ENCODE measurements at places on chromosomes 11 and 22. TPM values are rescaled to one million over a fixed set of nuclear protein-coding genes. Genes with fewer than 3 reads are reported as not detected.
A peak's percentile ranks its signal among the peaks of the same experiment; 100 is the strongest.

GRCh38 chr11:47976931-47977330 is 3.4 kb upstream of the PTPRJ start:
- no peak for DNase-seq

DNA sequence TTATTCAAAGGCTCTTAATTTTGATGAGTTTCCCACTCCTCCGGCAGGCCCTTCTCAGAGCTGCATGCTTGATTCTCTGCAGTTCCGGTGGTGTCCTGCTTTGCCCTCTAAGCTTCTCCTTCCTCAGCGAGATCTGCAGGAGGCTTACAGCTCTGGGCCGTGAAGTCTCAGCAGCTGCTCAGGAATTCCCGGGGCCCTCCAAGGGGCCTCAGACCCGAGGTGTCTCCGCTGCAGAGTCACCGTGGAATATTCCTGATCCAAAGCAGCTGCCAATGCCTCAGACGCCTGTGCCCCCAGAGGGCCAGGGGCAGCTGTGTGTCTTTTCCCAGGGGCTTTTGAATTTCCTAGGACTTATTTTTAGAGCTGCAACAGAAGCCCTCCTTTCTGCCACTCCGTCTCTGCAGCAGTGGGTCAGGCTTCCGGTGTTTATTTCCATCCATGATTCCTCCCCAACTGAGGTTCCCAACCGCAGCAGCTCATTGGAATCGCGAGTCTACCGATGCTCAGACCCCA is 37.2 kb downstream of the RPS6KA4 start:
- no peak for DNase-seq

DNA sequence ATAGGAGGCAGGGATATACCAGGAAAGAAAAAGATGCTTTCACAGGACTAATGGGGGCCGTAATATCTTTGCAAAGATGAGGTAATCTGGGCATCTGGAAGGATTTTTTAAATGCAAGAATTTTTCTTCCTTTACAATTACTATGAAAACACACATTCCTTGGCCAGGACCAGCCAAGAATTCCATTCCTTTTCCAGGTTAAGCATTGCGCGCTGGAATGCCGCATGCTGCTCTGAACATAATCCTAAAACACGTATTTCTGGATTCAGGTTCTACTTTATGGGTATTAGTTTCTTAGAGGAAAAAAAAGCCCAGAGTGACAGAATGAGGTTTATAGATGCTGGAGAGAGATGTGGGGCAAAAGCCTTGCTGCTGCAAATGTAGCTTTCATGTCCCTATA is 99.4 kb upstream of the SORL1-AS1 start:
- no peak for DNase-seq

- no peak for DNase-seq
Measured at GRCh38 chr11:113874581-113875233, 665 bp downstream of the USP28 start.

CREB3L1 gene
- 1.4 TPM for polyA plus RNA-seq

GSTT2B gene
- polyA plus RNA-seq: 5.6 TPM

GRCh38 chr22:50577987-50578775 is at the start of gene CPT1B:
Gene CPT1B (minus strand): TSS chr22:50578427. CDS start chr22:50577915, 512 bp downstream.
- peak; percentile 57 for DNase-seq

DNA sequence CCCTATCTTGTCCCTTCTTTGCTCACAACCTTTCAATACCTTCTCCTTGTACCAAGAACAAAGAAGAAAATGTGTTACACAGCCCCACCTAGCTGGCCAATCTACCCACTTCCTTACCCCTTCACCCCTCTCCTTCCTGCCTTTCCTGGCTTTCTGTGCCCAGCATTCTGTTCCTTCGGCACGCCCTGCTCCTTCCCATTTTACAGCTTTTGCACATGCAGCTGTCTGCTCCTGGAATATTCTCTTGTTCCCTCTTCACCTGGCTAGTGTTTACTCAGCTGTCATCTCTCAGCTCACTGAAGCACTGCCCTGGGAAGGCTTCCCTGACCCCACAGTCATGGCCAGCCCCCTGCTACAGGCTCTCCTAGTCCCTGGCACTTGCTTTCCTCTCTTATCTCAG is 30.7 kb downstream of the SERPINH1 start:
- no peak for DNase-seq

JAM3 gene
- polyA plus RNA-seq: 5.8 TPM

DNA sequence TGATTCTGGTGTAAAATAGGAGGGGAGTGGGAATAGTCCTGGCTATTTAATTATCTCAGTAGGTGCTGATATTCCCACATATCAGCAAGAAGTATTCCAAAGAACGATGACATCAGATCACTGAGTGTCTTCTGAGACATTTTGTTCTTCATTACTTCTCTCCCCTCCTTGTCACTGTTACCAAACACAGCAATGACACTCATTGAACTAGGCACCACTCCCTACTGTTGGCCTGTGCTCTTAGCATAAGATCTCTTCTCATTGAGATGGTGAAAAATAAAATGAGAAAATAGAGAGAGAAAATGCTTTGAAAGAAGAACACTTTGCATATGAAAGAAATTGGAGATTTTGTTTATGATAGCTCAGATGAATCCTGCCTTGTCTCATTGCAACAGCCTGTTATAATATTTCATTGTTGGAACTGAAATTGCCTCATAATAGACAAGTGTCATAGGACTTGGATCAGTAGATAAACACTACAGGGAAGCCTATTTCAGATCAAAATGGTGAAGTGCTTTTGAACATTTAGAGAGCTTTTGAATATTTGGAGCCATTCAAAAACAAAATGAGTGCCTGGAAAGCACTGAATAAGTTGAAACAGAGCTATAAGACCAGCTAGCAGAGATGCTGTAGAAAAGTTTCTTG is 11.3 kb upstream of the ETS1 start:
- DNase-seq: no peak

GRCh38 chr11:129314371-129314770 is 61.3 kb upstream of the BARX2 start:
- DNase-seq: no peak
